ENCODE measurements at places on chromosomes 2 and 18.

DNA sequence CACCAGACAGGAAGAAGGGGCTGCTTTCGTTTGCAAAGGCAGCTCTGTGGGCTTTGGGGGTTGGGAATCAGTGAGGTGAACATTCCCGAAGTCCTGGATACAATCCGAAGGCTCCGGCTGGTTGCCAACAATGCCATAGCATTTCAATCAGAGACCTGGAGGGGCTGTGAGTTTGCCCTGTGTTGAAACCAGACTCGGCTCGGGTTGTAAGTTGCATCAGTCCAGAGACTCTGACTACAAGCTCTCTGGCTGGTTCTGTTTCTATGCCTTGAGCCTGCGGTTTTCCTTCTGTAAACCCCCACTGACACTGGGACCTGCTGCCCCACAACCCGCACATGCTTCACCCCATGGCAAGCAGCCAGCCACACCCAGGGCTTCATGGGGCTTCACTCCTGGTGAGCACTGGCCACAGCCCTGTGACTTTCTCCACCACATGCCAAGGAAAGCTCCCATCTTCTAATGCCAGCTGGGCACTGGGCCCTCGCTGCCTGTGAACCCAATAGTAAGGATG lies 85.7 kb upstream of the ODC1 start:
- DNase-seq: no peak

DNA sequence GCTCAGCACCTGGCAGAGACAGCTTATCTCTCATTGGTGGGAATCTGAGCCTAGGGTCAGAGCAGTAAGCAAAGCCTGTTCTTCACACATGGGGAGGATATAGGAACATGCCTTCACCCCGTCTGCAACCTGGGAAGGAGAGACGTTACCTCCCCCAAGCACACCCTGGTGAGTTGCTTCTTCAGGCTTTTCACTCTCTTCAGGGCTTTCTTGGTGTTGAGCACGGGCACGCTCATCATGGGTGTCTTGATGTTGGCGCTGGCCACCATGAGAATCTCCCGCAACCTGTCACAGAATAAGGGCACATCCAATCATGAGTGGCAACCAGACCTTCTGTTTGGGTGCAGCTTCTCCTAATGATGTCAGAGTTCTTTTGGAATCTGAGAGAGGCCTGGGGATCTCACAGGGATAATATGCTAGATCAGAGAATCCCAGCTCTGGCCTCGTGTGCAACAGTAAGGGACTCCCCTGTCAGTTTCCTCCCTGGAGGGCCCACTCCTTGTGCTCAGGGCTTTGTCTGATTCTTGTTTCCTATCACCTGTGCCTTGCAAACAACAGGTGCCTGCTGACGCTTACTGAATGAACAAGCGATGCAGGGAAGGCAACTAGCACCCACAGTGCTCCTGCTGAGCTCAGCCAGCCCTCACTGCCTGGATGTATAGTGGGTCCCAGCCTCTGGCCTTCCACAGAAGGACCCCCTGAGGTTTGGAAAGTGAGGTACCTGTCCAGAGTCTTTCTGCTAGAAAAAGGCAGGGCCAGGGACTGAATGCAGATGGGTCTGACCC lies 66.3 kb downstream of the POLR1A start:
- DNase-seq: no peak

GRCh38 chr2:222548992-222549391 lies 106.9 kb downstream of the FARSB start:
- DNase-seq: no peak

- no peak for DNase-seq
Observed at GRCh38 chr18:41052625-41053024, 902.4 kb upstream of the PIK3C3 start.

GRCh38 chr2:7815726-7816125 lies 866.1 kb upstream of the ID2 start:
- no peak for DNase-seq

DNA sequence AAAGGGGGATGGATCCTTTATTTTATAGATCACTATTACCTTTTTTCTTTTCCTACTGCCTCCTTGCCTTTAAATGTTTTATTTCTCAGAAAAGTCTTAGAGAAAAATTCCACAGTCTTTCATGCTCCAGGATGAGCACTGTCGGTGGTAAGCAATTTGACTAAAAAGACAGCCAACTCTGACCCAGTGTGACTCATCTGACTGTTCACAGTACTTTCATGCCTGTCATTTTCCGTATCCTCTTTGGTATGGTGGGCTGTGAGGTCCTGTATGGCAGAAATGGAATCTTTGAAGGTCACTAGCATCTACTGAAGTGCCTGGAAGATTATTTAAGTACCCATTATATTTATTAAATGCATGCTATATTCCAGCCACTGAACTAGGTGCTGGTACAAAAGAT lies 2.1 kb upstream of the RFTN2 start:
- no peak for DNase-seq

- no peak for DNase-seq
Observed at GRCh38 chr2:201833781-201834180, 27.4 kb downstream of the CDK15 start.

GRCh38 chr2:216202626-216203250 lies 93.6 kb downstream of the XRCC5 start:
- DNase-seq: no peak

GRCh38 chr2:206069417-206069816 lies 16.6 kb downstream of the INO80D start:
- DNase-seq: no peak

DNA sequence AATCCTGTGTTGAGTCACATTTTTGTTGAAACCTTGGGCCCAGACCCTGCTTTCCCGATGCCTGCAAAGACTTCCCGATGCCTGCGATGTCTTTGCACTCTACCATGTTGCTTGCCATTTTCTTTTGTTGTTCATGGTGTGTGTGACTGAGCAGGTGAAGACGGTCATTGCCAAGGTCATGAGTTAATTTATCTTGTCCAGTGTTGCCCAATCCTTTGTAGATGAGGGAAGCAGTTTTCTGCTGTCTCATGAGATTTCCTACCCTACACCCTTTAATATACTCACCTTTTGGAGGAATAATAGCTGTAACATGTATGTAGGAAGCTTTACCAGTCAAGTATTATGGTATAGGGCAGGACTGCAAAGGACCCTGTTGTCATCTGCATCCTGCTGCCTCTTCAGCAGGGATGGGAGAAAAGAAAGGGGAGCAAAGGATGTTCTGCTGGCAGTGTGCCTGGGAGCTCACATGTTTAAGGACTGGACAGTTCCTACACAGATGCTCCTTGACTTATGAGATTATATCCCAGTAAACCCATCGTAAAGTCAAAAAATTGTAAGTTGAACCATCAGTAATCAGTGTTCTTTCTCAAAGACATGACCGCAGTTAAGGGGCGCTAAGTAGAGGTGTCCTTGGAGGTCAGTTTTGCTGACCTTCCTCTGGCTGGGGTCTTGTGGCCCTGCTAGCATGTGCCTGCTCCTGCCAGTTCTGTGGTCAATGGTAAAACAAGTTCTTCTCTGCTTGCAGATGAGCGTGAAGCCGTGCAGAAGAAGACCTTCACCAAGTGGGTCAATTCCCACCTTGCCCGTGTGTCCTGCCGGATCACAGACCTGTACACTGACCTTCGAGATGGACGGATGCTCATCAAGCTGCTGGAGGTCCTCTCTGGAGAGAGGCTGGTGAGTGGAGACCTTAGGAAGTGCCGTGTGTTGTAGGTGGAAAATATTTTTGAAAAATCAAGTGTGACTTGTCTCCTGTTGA lies 124.8 kb upstream of the EML6 start:
- no peak for DNase-seq

GRCh38 chr18:56168049-56168781 lies 470.2 kb downstream of the TXNL1 start:
- DNase-seq: no peak

- DNase-seq: no peak
Observed at GRCh38 chr2:167333245-167333644, 445.0 kb downstream of the XIRP2 start.

GRCh38 chr2:238685327-238685709 lies 162.6 kb upstream of the TWIST2 start:
- DNase-seq: no peak

DNA sequence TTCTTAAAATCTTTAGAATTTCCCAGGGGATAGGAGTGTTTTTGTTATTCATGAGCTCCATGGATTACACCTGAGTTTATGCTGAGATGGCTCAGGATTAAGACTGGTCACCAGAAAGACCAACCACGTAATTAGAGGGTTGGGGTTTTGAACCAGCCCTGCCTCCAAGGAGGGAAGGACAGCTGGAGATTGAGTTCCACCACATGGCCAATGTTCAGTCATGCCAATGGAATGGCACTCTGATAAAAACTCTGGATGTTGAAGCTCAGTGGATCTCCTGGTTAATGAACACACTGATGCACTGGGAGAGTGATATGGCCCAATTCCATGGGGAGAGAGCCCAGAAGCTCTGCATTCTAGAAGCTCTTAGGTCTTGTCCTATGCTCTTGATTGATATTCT lies 38.7 kb upstream of the PTPN4 start:
- DNase-seq: no peak

All from activated CD4-positive, alpha-beta T cell treated with anti-CD3 and anti-CD28 coated beads for 1 hour (primary cell).